ENCODE measurements at places on chromosomes 2 and 18.

- no peak for DNase-seq
Measured at GRCh38 chr2:170024721-170025120, 153.2 kb upstream of the MYO3B start.

GRCh38 chr2:65130664-65131175 is 814 bp upstream of the RAB1A start:
- no peak for DNase-seq

- no peak for DNase-seq
Measured at GRCh38 chr2:54454548-54455130, 1.5 kb upstream of the SPTBN1 start.

- DNase-seq: no peak
Measured at GRCh38 chr2:150916467-150917396, 344.9 kb downstream of the RBM43 start.

- no peak for DNase-seq
Measured at GRCh38 chr2:39154944-39155343, 34.1 kb upstream of the SOS1 start.

GRCh38 chr18:3624935-3625741 is 175.2 kb downstream of the TGIF1 start:
- DNase-seq: peak; percentile 24

DNA sequence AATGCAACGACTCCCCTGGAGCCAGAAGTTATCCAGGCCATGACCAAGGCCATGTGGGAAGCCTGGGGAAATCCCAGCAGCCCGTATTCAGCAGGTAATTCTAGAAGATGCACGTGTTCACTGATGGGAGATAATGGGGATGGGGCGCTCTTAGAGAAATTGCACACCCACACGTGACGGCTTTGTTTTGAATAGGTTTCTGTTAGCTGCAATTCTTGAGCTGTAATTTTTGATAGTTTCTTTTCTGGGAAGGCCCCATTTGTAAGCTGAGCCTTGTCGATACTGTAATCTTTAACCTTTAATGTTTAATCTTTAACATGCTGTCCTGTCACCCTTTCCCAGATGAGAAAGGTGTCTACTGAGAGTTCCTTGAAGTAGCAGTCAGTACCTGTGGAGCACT is 3.6 kb downstream of the SCLY start:
- no peak for DNase-seq

- no peak for DNase-seq
Measured at GRCh38 chr2:20352581-20353216, 2.1 kb upstream of the PUM2 start.

- DNase-seq: no peak
Measured at GRCh38 chr2:43358410-43359201, 132.2 kb upstream of the ZFP36L2 start.

GRCh38 chr2:181686576-181687185 is 6.4 kb upstream of the NEUROD1 start:
- no peak for DNase-seq

DNA sequence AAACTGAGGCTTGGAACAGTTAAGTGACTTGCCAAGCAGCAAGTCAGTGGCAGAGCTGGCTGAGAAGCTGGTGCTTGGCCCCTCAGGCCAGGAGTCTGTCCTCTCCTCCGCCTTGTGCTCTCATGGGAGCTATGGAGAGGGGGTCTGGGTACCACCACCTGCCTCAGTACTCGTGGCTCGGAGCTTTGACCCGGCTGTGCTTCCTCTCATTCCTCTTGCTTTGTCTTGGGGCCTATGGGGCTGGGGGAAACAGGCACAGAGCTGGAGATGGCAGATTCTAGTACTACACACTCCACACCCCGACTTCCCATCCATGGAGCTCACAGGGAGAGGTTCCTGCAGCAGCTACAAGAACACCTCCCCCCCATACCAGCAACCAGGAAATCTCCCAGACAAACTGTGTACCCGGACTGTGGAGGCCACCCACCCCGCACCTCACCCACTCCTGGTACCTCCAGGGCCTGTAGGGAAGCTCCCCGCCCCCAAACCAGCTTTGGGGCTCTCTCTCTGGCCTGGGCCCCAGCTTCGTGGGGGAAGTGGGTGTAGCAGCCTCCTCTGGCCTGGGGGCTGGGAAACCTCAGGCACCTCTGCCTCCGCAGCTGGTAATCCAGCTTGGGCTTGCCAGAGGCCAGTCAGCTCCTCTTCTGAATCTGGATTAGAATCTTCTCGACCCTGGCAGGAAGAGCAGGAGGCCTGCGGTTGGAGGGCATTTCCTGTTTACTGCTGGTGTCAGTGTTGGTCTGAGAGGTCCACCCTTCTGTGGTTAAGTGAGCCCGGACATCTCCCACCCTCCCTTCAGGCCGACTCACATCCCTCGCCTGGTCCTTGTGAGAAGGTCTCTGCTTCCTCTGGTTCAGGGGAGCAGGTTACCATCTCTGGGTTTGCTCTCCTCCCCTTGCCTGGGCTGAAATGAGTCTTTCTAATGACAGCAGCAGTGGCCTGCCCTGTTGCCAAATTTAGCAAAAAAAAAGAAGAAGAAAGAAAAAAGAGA is 22.3 kb upstream of the RHOB start:
- no peak for DNase-seq

GRCh38 chr18:74447404-74448152 is 9.5 kb downstream of the DIPK1C start:
- no peak for DNase-seq
